Suprapubic skin (tissue), 4 donors: ENCODE measurements at places on chromosomes 4 and X.

- no peak overlapping the region for H3K4me3 ChIP-seq
- H3K27me3 ChIP-seq: no peaks in the 10 kb centered on the region
- DNase-seq: no peak
- H3K4me1 ChIP-seq: no peaks in the 10 kb centered on the region
- H3K27ac ChIP-seq: no peak overlapping the region
Observed at GRCh38 chr4:96833831-96834230, 993.9 kb downstream of the PDHA2 start.

DNA sequence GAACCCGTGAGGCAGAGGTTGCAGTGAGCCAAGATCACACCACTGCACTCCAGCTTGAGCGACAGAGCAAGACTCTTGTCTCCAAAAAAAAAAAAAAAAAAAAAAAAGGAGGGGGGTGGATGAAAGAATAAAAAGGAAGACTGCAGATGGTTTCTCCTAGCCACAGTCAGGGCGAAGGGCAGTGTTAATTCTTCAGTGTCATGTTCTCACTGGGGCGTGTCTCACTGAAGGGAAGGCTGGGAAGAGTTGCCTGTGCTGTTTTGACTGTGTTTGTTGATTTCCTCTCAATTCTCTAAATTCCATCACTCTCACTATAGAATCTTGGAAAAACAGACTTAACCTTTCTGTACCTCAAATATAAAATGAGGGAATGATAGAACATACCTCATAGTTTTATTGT lies 71.6 kb upstream of the DHX15 start:
- no peak overlapping the region for H3K27ac ChIP-seq
- no peaks in the 10 kb centered on the region for H3K36me3 ChIP-seq
- no peak for DNase-seq
- H3K4me3 ChIP-seq: no peak overlapping the region
- no peaks in the 10 kb centered on the region for H3K27me3 ChIP-seq

DNA sequence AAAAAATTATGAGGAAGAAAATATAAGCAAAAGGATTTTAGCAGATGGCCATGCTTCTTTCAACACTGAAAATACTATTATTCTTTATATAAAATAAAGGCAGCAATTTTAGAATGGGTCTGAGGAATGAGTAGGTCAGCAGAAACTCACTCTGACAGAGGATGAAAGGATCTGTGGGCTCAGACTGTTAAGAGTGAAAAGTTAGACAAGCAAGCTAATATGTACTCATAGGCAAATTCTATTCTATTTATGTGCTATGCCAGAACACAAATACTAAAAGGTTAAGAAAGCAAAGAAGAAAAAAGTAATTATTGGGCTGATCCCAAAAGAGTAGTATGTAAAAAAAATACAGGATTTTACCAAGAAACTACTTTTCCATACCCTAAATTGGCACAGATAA lies 13.9 kb downstream of the LCORL start:
- no peak overlapping the region for H3K27ac ChIP-seq
- H3K27me3 ChIP-seq: no peaks in the 10 kb centered on the region
- no peaks in the 10 kb centered on the region for H3K36me3 ChIP-seq

DNA sequence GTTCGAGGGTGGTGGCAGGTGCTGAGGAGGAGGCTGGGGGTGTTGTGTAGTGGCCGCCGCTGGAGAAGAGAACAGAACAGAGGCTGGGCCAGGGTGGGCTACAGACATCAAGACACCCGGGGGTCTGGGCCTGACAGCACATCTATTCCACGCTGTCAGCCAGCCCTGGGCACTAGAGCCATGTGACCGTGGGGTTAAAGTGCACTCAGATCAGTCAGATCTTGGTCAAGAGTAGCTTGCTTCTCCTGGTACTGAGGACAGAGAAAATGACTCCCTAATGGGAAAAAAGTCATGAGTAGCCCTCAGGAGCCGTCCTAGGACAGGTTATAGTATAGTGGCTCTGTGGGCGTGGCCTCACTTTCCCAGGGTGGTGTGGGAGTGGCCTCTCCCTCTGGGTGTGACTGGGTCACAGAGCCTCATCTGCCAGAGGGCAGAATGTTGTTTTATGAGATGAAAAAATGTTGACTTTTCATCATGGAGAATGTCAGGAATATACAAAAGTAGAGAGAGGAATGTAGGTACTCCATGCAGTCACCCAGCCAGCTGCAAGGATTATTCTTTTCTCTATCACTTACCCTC lies 19.4 kb downstream of the TRMT44 start:
- H3K27ac ChIP-seq: no peak overlapping the region
- no peaks in the 10 kb centered on the region for H3K4me1 ChIP-seq
- H3K4me3 ChIP-seq: no peak overlapping the region
- no peak for DNase-seq
- no peaks in the 10 kb centered on the region for H3K27me3 ChIP-seq
- peaks cover 71% of the 10 kb centered on the region for H3K36me3 ChIP-seq

- H3K27me3 ChIP-seq: no peaks in the 10 kb centered on the region
- H3K4me1 ChIP-seq: peaks cover 33% of the 10 kb centered on the region
- no peak for DNase-seq
- peak overlapping the region; percentile 66 for H3K27ac ChIP-seq
- no peaks in the 10 kb centered on the region for H3K36me3 ChIP-seq
- H3K4me3 ChIP-seq: peak overlapping the region; percentile 92
Observed at GRCh38 chr4:75989846-75990528, 758 bp downstream of the SDAD1 start.

DNA sequence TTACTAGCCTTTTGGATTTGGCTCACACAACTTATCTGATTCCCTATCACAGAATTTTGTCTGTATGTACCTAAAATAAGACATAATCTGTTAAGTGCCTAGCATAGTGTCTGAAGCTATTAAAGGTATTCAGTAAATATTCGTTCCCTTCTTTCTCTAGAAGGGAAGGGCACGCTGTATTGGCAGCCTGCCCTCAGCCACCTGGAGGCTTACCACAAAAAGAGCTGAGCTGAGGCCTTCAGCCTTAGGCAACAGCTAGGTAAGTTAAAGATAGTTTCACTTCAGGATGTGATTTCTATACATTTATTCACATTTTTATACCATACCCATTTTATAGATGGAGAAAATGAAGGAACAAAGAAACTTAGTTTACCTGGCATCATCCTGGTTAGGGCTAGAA lies 400.0 kb upstream of the LCORL start:
- H3K4me3 ChIP-seq: no peak overlapping the region
- H3K27ac ChIP-seq: no peak overlapping the region
- no peak for DNase-seq
- no peaks in the 10 kb centered on the region for H3K36me3 ChIP-seq
- no peaks in the 10 kb centered on the region for H3K27me3 ChIP-seq
